ENCODE measurements at places on chromosomes 6 and 20. TPM values are rescaled to one million over a fixed set of nuclear protein-coding genes. Genes with fewer than 3 reads are reported as not detected.
A peak's percentile ranks its signal among the peaks of the same experiment; 100 is the strongest.

- peak; percentile 23 for DNase-seq
- no peak overlapping the region for H3K27ac ChIP-seq
- H3K4me1 ChIP-seq, result no peaks in the 10 kb centered on the region
- no peaks in the 10 kb centered on the region for H3K36me3 ChIP-seq
- no peaks in the 10 kb centered on the region for H3K27me3 ChIP-seq
These were observed 124.9 kb upstream of the NRN1 start for GRCh38 chr6:6131492-6132109.

DNA sequence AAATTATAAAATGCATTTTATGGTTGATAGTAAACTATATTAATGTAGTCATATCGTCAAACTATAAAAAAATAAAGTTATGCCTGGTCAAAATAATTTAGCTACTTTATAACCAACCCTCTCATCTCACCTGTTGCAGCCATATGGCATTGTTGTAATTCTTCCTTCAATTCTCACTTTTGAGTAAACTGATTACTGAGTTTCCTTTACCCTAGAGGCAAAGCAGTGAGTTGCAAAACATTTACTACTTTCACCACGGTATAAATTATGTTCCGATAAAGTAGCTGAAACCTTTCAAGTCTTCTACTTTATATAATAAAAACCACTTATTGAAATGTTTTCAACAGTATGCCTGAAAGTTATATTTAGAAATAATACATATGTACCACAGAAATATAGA, 113.8 kb downstream of the AHI1 start:
- H3K27ac ChIP-seq, result no peak overlapping the region
- H3K4me3 ChIP-seq, result no peak overlapping the region
- no peak for DNase-seq
- H3K4me1 ChIP-seq, result no peaks in the 10 kb centered on the region

DNA sequence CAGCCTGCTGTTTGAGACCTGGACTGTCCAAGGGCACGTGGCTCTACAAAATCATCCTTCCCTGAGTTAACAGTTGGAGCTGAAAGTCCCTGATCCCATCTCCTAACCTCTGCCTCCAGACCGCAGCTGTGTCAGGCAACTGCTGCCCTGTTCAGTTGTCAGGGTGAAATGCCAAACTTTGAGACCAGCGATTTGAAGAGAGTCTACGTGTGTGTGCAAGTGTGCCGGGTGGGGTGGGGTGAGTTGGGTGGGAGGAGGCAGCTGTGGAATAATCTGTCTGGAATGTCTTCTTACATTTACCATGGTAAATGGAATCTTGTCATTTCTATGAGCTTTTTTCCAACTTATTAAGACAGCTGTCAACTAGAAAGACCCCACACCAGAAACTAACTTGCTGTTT, 81.0 kb upstream of the FAM8A1 start:
- no peaks in the 10 kb centered on the region for H3K4me1 ChIP-seq
- H3K27me3 ChIP-seq, result no peaks in the 10 kb centered on the region
- H3K4me3 ChIP-seq, result no peak overlapping the region
- no peak overlapping the region for H3K27ac ChIP-seq

- H3K36me3 ChIP-seq, result no peaks in the 10 kb centered on the region
- H3K4me1 ChIP-seq, result no peaks in the 10 kb centered on the region
- no peaks in the 10 kb centered on the region for H3K27me3 ChIP-seq
- no peak overlapping the region for H3K27ac ChIP-seq
These were observed 192.8 kb downstream of the LY86 start for GRCh38 chr6:6781172-6781872.

DNA sequence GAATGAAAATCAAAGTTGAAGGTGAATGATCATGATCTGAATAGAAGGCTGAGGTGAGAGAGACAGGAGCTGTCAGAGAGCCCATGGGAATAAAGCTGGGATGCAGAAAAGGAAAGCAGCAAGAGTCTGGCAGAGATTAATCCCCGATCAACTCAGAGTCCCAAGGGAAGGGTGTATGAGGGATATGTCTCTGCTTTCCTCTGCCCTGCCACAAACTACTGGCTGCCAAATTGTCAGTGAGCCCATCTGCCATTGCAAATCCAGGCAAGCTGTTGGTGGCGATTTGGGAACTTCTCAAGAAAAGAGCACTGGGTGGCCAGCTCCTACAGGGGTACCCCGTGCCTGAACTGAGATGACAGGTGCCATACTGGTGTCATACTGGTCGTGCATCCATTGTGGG, 705.5 kb upstream of the MAN1A1 start:
- no peak overlapping the region for H3K27ac ChIP-seq
- no peak overlapping the region for H3K4me3 ChIP-seq
- no peaks in the 10 kb centered on the region for H3K36me3 ChIP-seq
- no peak for DNase-seq
- H3K27me3 ChIP-seq, result no peaks in the 10 kb centered on the region

DNA sequence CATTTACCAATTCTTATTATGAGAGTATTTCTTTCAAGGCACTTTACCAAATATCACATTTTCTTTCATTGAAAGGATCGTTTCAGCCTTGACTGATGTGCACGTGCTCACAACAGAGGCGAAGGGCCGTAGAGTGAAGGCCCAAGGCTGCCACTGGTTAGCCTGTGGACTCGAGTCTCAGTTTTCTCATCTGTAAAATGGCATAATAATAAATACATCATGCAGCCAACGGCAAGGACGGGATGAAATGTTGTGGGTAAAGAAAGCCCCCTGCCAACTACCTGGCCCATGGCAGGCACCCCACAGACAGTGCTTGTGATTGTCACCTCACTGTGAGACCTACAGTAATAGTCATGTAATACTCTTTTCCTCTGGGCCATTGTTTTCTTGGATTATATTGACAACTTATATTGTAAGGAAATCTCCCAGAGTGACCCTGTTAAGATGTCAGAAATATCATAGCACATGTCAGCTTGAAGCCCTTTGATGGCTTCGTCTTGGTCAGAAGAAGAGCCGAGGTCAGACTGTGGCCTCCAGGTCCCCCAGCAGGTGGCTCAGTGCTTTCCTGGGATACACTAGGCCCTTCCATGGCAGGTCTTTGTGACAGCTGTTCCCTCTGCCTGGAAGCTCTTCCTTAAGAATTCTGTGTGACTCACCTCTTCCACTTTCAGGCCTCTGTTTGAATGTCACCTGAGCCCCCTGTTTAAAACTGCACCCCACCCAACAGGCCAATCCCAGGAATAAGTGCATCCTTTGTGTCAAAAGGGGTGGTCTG, 36.3 kb downstream of the FAM50B start:
- no peaks in the 10 kb centered on the region for H3K36me3 ChIP-seq
- DNase-seq, result no peak
- no peak overlapping the region for H3K4me3 ChIP-seq
- H3K27ac ChIP-seq, result no peak overlapping the region
- H3K27me3 ChIP-seq, result no peaks in the 10 kb centered on the region

GRCh38 chr6:146950351-146950835, 253.8 kb upstream of the STXBP5 start:
- no peaks in the 10 kb centered on the region for H3K27me3 ChIP-seq
- peak; percentile 18 for DNase-seq
- H3K4me3 ChIP-seq, result no peak overlapping the region

- no peak overlapping the region for H3K27ac ChIP-seq
- DNase-seq, result no peak
- no peak overlapping the region for H3K4me3 ChIP-seq
These were observed 1008.4 kb downstream of the PHF3 start for GRCh38 chr6:64644024-64644423.

- no peak overlapping the region for H3K27ac ChIP-seq
- no peak for DNase-seq
- H3K4me3 ChIP-seq, result no peak overlapping the region
- H3K27me3 ChIP-seq, result no peaks in the 10 kb centered on the region
These were observed 32.0 kb downstream of the CFAP61 start for GRCh38 chr20:20084296-20084752.

DNA sequence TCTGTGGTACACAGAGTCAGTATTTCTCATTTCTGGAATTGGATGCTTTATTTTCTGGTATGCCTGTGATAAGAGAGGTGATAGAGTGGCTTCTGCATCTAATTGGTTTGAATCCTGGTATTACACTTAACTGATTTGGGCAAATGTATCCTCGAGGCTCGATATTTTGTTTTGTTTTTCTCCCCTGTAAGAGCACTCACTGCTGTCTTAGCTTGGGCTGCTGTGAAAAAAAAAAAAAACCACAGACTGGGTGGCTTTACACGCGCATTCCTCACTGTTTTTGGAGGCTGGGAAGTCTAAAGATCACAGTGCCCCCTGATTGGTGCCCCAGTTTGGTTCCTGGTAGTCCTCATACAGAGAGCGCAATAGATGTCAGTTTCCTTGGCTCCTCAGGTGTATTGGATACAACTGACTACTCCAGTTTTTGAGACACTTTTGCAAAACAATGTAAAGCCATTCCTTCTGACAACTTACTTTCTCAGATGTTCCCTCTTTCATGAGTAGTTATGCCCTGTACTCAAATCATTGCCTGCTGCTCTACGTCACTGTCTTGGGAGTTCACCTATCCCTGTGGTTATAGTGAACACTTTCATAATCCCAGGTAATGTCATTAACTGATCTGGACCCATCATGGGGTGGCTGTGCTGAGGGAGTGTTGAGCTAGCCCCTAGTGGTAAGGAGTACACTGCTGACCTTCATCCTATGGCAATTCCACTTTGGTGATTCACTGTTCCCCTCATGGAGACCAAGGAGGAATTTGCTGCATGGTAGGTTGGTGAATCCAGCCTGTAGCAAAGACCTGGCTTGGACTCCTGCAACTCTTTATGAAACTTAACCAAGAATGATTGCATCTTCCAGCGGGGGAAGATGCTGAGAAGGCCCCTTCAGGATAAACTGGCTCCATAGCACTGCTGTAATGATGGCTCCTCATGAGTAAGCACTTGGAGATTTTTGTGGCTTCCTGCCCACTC, 3.5 kb upstream of the ACAT2 start:
- DNase-seq, result no peak
- H3K4me1 ChIP-seq, result peaks cover 6% of the 10 kb centered on the region
- H3K27ac ChIP-seq, result peak overlapping the region; percentile 4
- no peaks in the 10 kb centered on the region for H3K27me3 ChIP-seq
- peaks cover 45% of the 10 kb centered on the region for H3K36me3 ChIP-seq
- no peak overlapping the region for H3K4me3 ChIP-seq

Gene UBE3D
- 6.5 TPM for total RNA-seq

Gene ACSS2
- 37.3 TPM for total RNA-seq

Gene SDCBP2
- 1.1 TPM for total RNA-seq

Gene DEF6
- 234 TPM for total RNA-seq

Gene RIPOR2
- 246 TPM for total RNA-seq
